ENCODE measurements at places on chromosomes 3 and 15.
A peak's percentile ranks its signal among the peaks of the same experiment; 100 is the strongest.

GRCh38 chr3:134970895-134971294, 175.8 kb downstream of the EPHB1 start:
- no peak for DNase-seq

DNA sequence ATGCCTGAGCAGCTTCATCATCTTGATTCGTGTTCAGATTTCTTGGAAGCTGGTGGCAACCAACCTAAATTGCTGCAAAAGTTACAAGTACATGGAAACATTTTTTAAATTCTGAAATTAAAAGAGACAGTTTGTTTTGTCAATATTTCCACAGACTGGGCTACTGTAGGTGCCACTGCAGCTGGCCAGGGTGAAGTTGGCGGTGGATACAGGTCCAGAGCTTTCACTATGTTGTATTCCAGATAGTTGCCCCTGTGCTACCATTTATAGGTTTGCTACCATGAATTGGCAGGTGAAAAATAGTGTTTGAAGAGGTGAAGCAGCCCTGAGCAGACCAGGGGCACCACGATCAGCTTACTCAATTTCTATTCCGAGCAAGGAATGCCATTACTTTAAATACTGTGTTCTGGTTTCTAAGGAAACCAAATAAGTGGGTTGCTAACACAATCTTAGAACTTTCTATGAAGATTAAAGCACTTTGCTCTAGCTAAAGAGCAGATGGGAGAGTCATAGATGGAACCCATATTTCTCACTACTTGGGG, 21.2 kb upstream of the SHC4 start:
- DNase-seq: no peak

GRCh38 chr15:85730001-85730820, 64.5 kb downstream of the KLHL25 start:
- DNase-seq: peak; percentile 1

GRCh38 chr3:81886081-81886480, 124.6 kb upstream of the GBE1 start:
- no peak for DNase-seq

GRCh38 chr3:33860373-33861050, 62.1 kb downstream of the PDCD6IP start:
- no peak for DNase-seq

DNA sequence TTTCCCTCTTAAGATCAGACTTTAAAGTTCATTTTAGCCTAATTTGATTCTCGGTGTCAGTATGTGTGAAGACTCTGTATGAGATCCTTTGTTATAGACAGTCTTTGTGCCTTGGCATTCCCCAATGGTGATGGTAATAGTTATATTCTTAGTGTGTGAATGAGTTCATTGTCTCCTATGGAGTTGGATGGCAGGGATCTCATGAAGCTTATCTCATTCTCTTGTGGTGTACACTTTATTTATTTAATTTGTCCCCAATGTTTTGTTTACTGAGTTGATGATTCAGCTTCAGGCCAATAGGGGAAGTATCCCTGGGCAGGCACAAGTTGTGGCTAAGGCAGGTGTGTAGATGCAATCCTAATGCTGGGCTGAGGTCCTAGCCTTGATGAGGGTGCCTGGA, 222.0 kb upstream of the DPPA4 start:
- DNase-seq: no peak

Data from DMS79 (cell line).